ENCODE measurements at places on chromosomes 3 and 15.

- no peak for DNase-seq
Observed at GRCh38 chr3:14837186-14837877, 18.6 kb downstream of the FGD5 start.

- no peak for DNase-seq
Observed at GRCh38 chr15:60137711-60138396, 133.7 kb downstream of the FOXB1 start.

GRCh38 chr3:13346481-13347389, 73.4 kb downstream of the NUP210 start:
- DNase-seq: no peak

DNA sequence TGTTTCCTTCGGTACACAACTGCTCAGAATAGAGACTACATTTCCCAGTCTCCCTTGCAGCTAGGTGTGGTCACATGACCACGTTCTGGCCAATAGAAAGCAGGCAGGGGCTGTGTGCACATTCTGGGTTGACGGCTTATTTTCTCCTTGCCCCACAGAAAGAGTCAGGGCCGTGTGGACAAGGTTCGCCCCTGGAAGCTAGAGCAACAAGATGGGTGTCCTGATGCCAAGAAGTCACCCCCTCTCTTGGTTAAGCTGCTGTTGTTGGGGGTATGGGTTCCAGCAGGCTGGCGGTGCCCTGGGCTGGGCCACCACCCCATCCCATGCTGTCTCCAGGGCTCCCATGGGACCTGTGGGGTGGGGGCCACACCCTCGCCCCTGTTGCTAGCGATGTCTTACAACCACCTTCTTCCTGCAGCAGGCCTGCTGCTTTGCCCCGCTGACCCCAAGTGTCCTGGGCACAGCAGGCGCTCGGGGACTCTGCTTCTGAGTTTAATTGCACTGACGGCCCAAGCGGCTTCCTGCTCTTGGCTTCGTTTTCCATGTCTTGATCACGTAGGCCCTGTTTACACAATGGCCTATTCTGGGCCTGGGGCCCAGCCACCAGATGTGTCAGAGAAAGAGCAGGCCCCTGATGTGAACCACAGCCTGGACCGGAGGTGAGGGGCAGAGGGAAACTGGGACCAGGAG, 24.9 kb downstream of the ABTB1 start:
- DNase-seq: peak; percentile 82

- no peak for DNase-seq
Observed at GRCh38 chr3:49377483-49377882, 19.3 kb upstream of the GPX1 start.

GRCh38 chr3:161395115-161396012, 24.0 kb upstream of the SPTSSB start:
- DNase-seq: no peak

GRCh38 chr15:96311256-96311955, 19.1 kb upstream of the NR2F2 start:
- DNase-seq: no peak

DNA sequence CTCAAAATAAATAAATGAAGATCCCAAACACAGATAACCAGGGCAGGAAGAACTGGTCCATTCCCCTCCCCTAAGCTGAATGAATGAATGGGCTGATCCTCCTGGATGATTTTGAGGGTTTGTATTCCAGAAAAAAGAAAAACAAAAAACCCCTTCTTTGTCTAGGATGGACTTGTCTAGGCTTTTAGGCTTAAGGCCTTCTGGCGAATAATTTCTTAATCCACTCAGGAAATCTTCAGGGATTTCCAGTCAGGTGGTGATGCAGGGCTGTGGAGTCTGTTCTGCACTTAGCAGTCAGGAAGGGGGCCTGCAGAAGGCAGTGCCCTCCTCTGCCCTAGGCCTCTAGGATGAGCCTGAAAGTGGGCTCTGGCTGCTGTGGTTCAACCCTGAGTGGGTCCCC, 52.1 kb downstream of the BDH1 start:
- DNase-seq: no peak

DNA sequence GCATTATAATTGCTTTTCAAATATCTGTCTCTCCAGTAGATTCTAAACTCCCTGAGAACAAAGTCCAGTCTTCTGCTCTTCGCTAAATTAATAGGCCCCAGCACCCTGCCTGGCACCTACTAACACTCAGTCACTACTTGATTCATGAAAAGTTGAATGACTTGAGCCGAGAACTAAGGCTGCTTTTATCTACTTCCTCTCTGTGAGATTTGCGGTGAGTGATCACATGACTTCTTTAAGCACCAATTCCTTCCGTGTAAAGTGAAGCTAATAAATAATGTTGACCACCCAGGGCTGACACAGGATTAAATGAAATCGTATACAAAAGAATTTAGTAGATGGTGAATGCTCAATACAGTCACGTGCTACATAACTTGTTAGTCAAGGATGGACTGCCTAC, 44.6 kb upstream of the PGPEP1L start:
- DNase-seq: no peak

DNA sequence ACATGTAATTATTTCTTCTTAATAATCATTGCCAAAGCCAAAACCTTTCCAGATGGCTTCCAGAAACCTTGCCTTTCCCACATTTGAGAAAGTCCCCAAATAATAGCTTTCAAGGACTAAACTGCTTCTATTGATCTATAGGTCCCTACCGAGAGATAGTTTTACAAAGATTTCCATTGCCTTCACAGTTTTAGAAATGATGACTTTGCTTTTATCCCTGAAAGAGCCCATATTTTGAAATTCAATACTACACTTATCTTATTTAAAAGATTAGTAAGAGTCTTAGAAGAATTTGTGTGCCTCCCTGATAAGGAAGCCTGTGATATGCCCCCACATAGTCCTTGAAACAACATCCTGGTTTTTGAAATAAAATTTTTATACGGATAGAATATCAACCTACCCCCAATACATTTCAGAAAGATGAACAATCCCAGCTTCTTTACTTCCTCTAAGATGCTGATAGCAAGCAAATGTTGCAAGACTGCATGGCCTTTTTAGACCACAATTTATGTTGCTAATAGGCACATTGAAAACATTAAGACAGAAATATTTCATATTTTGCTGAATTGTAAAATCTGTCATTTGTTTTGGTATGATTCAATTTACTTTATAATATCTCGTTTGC, 146.3 kb downstream of the TMCO5A start:
- DNase-seq: no peak

- peak; percentile 28 for DNase-seq
Observed at GRCh38 chr3:181700168-181701087, 11.3 kb upstream of the SOX2 start.

GRCh38 chr15:79898369-79898768, 1.6 kb upstream of the MTHFS start:
- no peak for DNase-seq

DNA sequence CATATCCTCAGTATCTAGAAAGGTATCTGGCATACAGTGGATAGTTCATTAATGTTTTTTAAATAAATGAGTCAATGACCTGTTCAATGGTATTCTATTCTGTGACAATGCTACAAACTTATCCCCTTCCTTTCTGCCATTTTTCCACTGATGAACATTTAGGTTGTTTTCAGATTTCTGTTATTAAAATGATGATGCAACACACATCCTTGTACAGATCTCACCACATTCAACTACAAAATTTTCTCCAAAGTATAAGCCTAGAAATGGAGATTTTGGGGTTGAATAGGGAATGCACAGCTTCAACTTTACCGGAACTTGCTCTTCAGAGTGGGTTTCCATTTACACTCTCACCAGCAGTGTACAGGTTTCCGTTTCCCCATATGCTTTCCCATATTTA, 210.2 kb downstream of the ISL2 start:
- DNase-seq: no peak

DNA sequence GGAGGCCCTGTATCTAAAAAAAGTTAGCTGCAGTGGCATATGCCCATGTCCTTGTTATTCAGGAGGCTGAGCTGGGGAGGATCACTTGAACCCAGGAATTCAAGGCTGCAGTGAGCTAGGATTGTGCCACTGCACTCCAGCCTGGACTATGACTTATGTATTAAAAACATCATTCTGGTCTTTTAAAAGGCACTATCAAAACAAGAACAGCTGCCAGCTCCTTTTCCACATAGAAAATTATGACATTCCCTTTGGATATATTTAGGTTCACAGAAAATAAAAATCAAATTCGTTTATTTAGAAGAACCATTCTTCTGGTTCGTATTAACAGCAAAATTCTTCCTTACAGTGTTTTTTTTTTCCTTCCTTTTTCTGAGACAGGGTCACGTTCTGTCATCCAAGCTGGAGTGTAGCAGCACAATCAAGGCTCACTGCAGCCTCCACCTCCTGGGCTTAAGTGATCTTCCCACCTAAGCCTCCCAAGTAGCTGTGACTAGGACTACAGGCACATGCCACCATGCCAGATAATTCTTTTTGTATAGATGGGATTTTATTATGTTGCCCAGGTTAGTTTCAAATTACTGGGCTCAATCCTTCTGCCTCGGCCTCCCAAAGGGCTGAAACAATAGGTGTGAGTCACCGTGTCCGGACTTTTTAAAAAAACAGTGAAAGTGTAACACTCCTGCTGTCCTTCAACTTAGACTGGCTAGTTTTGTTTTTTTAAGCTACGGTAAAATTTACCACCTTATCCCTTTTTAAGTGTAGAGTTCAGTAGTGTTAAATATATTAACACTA, 13.9 kb downstream of the ICE2 start:
- DNase-seq: no peak

DNA sequence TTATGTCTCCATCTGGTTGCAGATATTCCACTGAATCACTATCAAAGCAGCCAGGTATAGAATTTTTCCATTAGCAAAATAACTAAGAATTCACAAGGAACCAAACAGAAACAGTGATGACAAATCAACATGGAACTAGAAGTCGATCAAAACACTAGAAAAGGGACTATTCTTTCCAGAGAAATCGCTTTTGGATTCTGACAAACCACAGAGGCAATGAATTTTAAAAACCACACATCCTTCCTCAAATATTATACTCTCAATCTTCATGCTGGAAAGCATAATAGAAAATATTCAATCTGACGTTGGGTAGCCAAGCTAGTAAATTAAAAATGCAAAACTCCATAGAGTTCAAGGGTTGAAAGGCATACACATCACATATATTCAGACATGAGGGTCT, 93.2 kb upstream of the PPIB start:
- no peak for DNase-seq

DNA sequence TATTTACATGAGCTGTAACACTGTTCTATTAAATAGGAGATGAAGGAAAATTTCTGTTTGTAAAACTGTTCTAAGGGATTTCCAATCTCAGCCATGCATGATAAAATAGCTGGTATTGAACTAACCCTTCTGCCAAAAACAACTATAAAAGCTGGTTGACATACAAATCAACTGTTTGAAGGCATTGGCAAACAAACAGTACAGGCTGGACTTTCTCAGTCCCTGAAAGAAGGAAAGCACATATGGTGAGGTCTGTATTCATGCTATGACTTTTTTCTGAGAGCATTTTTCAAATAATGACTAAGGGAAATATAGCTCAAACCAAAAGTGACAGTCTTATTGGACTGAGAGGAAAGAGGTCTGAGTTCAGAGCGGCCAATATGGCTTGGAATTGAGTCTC, 117.0 kb upstream of the CCDC54 start:
- DNase-seq: no peak

DNA sequence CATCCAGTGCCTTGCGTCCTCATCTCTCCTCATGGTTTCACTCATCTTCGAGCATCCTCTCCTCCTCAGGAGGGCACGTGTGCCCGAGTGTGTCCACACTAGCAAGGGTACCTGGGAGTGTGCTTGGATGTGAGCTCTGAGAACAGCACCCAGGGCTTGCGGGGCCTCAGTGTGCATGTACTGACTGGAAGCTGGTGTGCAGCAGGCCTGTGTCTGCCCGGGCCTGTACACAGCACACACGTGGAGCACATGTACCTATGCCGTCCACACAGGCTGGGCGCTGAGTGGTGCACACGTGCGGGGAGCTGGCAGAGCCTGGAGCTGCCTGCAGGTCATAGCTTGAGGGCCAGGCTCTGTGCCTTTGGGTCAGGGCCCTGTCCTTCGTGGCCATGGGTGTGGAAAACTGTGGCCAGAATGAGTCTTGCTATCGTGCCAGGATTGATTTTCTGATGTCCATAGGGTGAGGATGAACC, 34.9 kb downstream of the TSPAN3 start:
- DNase-seq: no peak

GRCh38 chr3:147030274-147030673, 376.1 kb downstream of the ZIC4 start:
- DNase-seq: no peak
